ENCODE measurements at places on chromosomes 4 and X.
A peak's percentile ranks its signal among the peaks of the same experiment; 100 is the strongest.

DNA sequence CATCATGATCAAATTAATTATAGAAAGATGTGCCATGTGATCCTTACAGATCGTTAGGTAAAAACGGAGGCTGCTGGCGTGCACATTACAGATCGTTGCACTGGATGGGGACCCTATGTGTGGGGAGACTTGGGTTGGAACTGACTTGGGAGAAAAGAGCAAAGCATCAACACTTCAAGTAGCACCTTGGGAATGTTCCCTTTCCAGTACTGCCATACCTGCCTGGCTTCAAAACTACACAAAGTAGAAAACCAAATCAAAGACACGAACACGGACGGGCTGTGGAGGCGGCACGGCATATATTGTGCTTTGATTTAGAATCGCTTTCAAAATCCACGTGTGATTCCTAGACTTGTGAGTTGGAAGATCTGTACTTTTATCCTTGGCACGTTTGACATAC, 898 bp downstream of the CMC4 start:
- no peak for ATAC-seq

- peak; percentile 81 for ATAC-seq
Observed at GRCh38 chrX:44002567-44002966, 29.4 kb upstream of the NDP start.

DNA sequence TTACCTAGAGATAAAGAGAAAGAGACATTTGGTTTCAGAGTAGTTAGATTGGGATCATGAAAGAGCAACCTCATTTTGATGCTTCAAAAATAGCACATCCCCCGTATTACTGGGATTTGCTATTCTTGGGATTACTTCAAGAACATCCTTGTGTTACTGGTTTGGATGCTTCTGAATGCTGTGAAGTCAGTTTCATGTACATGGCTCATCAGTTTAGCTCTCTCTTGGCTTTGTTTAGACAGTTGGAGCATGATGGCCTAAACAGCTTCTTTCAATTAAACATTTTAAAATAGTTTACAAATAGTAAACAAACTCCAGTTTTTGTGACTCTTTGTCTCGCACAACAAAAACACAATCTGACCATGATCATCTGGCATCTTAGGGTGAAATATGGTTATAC, 23.9 kb downstream of the HTT start:
- no peak for ATAC-seq

GRCh38 chrX:76922100-76922499, 494.6 kb downstream of the MAGEE1 start:
- no peak for ATAC-seq

GRCh38 chrX:121216641-121217374, 169.4 kb downstream of the GLUD2 start:
- no peak for ATAC-seq

GRCh38 chrX:120299928-120300327, 11.3 kb downstream of the TMEM255A start:
- ATAC-seq: peak; percentile 16

GRCh38 chr4:71187404-71188155, 151.2 kb upstream of the SLC4A4 start:
- ATAC-seq: peak; percentile 33

DNA sequence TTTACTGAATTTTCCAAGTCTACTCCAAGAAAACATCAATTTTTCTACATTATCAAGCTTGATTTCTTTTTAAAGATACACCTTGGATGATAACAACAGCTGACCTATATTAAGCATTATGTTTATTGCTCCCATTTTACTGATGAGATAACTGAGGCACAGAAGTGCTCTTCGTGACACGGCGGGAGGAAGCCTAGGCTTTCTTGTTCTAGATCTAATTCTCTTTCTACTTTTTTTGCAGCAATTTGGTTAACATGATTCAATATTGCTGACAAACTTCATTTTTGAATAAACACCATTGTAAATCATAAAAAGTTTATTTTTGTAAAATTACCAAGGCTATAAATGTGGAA, 33.8 kb downstream of the BBS12 start:
- ATAC-seq: no peak

- ATAC-seq: no peak
Observed at GRCh38 chr4:165402375-165402774, 23.6 kb downstream of the CPE start.

DNA sequence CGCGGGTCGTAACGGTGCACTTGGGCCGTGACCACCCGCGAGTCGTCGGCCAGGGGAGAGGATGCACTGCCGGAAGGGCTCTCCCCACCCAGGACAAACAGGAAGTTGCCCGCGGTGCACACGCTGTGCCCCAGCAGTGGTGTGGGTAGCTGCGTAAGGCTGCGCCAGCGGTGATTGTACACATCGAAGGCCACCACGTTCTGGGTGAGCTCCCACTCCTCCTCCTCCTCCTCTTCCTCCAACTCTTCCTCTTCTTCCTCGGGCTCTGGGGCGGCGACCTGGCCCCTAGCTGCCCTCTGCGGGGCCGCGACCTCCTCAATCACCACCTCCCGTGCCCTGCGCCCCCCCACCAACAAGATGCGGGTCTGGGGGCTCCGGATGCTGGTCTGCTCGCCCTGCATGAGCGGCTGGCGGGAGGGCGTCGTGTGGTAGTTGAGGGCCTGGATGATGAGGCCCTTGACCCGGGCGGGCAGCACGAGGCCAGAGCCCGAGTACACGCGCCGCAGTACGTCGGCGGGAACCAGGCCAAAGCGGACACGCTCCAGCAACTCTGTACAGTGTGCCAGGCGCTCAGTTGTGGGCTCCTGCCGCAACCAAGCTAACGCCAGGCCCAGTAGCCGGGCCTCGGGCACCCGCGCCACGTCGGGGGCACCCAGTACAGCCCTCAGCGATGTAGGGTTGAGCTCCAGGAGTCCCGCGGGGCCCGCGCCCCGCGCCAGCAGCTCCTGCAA, 1.4 kb downstream of the KLHL34 start:
- no peak for ATAC-seq

GRCh38 chrX:55593296-55593695, 29.9 kb upstream of the FOXR2 start:
- ATAC-seq: no peak

GRCh38 chr4:103144926-103145325, 45.3 kb upstream of the BDH2 start:
- no peak for ATAC-seq

DNA sequence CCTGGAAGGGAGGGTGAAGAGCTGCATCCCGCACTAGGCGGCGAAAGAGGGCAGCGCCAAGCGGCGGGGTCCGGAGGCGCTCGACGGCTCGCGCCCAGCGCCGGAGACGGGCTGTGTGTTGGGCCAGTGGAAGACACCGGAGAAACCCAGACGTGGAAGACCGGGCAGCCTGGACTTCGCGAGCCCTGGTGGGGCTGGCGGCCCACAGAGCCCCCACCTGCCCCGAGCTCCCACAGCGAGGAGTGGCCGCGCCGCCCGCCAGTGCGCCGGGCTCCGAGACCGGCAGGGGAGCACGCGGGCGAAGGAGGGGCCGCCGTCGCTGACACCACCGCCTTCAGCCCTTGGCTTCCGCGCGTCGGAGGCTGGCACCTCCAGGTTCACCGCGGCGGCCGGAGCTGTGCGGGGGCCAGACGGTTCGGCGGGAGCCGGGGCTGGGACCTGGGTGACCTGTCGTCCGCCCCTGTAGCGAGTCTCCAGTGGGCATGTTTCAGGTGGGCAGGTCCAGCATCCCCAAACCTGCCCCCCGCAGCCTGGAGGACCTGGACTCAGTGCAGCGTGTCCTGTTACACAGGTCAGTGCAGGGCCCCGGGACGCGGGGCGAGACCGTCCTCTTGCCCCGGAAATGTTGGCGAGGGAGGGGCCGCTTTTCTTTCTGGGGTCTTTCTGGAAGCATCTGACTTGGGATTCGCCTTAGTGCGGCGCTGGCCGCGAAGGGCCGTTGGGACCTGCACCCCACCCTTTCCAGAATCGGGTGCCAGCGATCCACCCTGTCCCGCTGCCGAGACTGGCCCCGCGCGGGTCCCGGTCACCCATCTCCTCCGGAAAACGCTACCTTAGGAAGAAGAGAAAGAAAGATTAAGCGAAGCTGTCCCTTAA, 9.6 kb upstream of the INTU start:
- ATAC-seq: peak; percentile 95

DNA sequence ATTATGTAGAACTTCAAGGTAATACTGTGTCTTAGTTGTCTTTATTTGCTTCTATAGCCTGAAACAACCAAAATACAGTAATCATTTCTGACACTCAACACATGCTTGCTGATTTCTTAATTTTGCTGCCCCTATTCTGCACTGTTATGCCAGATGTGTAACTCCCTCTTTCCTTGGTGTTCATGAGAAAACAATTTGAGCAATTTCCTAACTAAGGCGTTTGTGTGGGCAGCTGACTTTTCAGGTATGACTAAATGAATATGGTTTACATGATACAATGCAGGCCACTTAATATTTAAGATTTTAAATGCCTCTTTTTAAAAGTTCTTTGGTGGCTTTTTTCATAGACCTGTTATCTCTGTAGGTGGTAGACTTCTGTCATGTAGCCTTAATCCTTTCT, 46.1 kb upstream of the CENPE start:
- ATAC-seq: no peak

GRCh38 chr4:113131621-113132020, 82.2 kb downstream of the ANK2 start:
- ATAC-seq: no peak

DNA sequence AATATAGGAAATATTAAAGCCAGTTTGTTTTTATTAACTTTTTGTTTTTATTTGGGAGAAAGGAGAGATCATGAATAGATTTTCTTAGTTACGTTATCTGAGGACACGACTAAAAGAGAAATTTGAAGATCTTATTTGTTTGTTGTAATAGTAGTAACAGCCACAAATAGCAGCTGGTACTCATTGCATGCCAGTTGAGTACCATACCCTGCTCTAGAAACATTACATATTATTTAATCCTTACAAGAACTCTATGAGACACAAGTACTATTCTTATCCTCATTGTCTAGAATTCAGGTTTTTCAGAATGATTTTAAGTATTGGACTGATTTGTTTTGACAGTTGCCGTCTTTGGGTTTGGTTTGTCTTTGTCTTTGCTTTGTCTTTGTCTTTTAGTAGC, 31.8 kb downstream of the USP53 start:
- no peak for ATAC-seq

DNA sequence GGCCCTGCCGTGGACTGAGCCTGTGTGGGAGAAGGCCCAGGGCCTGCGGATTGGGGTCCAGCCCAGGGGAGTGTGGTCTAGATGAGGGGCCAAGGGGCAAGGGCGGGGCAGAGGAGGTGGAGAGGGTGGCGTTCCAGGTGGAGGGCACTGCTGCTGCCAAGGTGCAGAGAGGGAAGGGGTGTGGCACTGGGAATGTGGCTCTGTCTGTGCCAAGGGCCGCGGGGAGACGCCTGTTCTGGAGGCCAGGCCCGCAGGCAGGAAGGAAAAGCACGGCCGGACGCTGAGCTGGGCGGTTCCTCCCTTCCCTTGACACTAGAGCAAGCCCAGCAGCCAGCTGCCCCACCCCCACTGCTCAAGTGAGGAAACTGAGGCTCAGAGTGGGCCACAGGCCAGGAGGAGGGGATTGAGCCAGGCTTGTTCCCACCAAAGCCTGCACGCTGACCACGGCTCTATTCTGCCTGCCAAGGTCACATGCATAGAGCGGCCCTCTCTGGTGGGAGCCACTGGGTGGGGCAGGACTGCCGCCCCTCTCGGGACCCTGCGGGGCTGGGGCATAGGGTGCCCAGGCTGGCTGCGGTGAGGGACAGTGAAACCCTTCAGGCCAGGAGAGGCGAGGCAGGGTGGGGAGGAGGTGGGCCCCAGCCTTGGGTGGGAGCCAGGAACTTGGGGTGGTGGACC, 13.0 kb downstream of the SH3BP2 start:
- ATAC-seq: no peak

- ATAC-seq: no peak
Observed at GRCh38 chrX:101482296-101482695, 3.0 kb upstream of the ARMCX4 start.

- ATAC-seq: no peak
Observed at GRCh38 chrX:153561337-153561736, 37.6 kb downstream of the CCNQ start.

DNA sequence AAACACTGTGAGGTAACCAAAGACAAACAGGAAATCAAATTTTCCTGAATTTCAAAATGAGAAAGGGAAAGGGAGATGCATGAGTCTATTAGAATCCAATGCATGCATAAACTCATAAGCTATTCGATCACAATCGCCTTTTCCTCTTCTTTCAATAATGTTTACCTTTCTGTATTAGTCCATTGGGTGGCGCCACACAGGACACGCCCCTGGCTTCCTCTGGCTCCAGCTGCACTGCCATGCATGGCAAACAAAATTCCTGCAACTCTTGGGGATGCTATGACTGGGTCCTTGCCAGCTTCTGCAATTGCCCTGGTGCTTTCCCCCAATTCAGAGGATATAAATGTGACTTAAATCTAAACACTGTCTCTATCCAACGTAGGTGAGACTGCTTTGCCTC, 424.5 kb upstream of the PCDH7 start:
- ATAC-seq: no peak

DNA sequence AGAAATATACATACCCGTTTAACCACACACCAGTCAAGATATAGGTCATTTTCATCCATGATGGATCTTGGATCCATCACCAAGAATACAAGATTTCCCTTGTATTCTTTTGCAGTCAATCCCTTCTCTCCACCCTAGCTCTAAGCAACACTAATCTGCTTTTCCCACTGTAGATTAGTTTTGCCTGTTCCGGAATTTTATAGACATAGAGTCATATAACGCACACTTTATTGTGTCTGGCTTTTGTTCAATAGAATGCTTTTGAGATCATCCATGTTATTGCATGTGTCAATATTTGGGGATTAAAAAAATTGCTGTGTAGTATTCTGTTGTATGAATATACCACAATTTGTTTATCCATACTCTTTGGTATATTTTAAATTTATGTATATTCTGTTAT, 235.6 kb upstream of the BCOR start:
- no peak for ATAC-seq

DNA sequence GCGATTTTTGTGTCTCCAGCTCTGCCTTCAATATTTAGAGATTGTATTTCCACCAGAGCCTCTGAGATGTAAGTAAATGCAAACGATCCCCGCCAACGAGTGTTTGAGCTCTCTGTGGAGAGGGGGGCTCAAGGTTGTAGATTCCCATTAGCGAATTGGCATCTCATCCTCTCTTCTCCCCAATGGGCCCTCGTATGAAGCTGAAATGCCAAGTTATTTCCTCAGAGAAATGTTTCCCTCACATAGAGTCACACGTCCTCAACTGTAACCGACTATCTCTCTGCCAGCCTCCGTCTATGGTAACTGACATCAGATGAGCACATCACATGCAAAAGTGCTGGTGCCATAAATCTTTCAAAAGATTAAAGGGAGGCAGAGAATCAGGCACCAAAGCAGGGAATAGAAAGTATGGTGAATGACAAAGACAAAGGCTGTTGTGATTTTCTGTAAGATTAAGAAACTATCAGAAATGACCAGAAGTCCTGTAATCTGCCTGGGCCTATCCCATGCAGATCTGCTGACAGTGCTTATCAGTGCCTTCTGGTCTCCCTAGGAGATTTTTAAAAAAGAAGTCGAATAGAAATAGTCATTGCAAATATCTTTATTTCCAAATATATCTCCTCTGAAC, 157.1 kb downstream of the PDGFRA start:
- ATAC-seq: no peak
